Cardiac muscle cell (in vitro differentiated cells and primary cell): ENCODE measurements at places on chromosomes 3 and 15. TPM values are rescaled to one million over a fixed set of nuclear protein-coding genes. Genes with fewer than 3 reads are reported as not detected.

TAGLN3 gene
- total RNA-seq, result 1.6 and 4.2 TPM in 2 replicates

GALK2 gene
- 27.8 and 28.1 TPM in 2 replicates for total RNA-seq

SLC7A14 gene
- not detected in 2 replicates for total RNA-seq

RBM15B gene
- total RNA-seq, result 44.1 and 55.8 TPM in 2 replicates

CACNA1D gene
- total RNA-seq, result 66.7 and 159 TPM in 2 replicates

SLC41A3 gene
- total RNA-seq, result 55.1 and 68.0 TPM in 2 replicates

LRRIQ4 gene
- 0.15 TPM in 1 of 2 replicates, not detected in the other for total RNA-seq

IL12A gene
- 0.09 TPM in 1 of 2 replicates, not detected in the other for total RNA-seq

ATP2B2 gene
- 0.63 and 0.77 TPM in 2 replicates for total RNA-seq

GRCh38 chr3:170055209-170055608 is 17.4 kb downstream of the GPR160 start:
- DNase-seq, result no peak

GRCh38 chr15:74050127-74050526 is 32.2 kb downstream of the GOLGA6A start:
- no peak for DNase-seq

DNA sequence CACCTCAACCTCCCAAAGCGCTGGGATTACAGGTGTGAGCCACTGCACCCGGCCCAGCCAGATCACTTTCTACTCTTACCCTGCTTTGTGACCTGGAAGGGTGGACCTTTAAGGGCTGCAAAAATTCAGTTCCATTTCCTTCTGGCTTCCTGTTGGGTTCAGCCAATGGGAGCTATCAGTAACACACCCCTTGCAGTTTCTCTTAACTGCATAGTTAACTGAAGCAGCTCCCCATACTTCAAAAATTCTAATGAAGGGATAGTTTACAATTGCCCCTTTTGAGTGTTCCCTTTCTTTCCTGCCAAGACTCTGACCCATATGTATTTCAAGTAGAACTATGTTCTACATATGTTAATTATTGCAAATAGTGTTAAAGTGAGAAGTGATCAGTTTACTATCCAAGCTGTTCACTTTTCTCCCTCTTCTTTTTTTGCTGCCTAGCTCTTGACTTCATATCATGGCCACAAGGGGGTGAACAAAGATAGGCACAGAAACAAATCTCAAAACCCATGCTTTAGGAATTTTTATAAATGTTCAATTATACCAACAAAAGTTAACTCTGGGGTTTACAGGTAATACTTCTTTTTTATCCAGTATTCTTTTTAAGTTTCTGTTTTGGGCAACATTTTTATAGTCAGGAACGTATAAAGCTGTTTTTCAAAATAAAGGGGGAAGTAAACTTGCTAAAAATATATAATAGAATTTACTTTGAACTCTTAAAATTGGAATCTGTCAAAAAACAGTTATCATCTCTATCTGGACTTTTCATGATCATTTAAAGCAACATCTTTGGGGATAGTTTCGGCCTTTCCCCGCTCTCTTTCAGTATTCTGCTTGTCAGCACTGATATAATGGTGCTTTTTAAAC is 8.1 kb downstream of the PGBD4 start:
- peak; percentile 40 for DNase-seq

- no peak for DNase-seq
Measured at GRCh38 chr3:43366885-43367284, 80.5 kb downstream of the SNRK start.

DNA sequence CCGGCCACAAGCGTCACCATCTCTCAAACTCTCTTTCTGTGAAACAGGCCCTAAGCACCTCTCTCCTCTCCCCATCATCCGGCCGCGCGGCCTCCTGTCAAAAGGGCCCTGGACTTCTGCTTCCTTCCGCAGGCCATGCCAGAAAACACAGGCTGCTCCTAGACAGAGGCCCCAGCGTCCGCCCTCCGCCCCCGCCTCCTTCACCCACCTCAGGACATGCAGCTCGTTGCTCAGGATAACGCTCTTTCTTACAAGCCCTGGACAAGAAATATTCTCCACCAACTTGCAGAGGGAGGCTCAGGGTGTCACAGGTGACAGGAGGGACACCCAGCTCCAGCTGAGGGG is 212.0 kb downstream of the XXYLT1 start:
- DNase-seq, result no peak

- DNase-seq, result peak; percentile 11
Measured at GRCh38 chr15:98966091-98966787, 41.4 kb downstream of the PGPEP1L start.

DNA sequence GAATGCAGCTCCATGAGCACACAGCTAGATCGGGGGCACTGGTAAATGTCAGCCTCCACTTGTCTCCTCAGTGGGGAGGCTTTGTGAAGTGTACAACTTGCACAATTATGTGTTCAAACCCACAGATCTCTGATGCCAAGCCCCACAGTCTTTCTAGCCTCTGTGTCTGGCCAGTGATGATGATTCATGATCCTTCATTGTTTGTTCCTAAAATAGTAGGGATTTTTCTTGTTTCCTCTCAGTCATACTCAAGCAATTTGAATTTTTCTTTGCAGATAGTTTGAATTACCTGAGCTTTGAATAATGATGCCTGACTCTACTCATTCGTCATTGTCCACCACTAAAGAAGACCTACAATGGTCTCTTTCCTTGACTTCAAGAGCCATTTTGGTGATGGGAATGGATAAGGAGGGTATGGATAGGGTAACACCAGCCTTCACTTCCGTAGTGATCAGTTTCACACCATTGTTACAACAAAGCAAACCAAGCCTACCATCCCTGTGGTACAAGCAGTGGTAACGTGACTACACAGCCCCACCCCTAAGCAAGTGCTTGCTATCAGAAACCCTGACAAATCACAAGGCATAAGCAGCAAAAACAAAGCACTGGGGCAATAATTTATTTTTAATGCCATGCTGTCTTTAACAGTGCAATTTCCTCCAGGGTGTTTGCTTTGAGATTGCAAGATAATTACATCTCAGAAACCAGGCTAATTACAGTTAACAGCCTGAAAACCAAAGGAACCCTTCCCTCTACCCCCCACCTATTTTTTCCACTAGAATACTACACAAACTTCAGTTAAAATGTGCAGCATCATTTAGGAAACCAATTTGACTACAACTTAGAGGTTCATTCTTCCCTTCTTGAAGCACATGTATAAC is 114.1 kb upstream of the PPP2R3A start:
- no peak for DNase-seq

GRCh38 chr15:79093352-79093935 is 2.9 kb upstream of the RASGRF1 start:
- no peak for DNase-seq

DNA sequence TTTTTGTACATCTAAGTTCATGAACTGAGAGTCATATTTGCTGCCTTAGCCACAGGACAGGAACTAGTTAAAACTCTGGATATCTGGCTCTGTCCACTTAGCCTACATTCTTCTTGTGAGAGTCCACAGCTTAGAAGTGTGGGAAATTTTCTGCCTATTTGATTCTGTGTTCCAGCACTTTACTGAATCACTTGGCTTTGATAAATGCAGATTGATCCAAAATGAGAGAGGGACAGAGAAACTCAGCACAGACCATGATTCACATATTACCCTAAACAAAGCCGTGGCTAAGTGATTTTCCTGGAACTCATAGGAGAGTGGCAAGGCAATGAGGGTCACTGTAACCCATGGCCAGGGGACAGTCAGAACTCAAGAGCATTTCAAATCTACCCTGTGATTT is 87.5 kb upstream of the CADPS start:
- peak; percentile 64 for DNase-seq

DNA sequence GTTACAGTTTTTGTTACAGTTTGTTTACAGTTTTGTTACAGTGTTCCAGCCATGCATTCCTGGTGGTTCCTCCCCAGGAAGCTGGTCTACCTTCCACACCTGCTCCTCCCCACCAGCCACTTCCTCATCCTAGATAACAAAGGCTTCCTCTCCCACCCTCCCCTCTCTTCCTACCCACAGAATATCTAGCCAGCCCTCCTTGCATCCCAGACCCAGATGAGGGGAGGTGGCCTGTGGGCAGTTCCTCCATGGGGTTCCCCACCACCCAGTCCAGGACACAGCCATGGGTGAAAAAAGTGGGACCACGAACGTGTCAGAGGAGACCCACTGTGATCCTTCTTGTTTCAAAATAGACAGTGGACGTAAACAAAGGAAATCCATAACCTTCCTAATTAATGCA is 122.8 kb upstream of the ABHD17C start:
- DNase-seq, result no peak

GRCh38 chr3:30750967-30751366 is 143.5 kb downstream of the GADL1 start:
- no peak for DNase-seq

DNA sequence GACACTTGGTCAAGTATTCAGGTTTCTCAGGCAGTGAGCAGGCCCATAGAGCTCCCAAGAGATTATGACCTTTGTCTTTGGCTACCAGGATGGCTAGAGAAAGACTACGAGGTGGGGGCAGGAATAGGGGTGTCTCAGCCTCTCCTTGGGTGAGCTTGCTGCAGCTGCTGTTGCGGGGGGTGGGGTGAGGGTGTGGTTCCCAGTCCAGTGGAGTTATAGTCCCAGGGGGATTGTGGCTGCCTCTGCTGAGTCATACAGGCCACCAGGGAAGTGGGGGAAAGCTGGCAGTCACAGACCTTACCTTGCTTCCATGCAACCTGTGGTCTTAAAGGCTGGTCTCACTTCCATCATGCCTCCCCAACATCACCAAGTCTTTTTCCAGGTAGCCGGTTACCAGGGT is 31.7 kb downstream of the ATP2C1 start:
- DNase-seq, result no peak

DNA sequence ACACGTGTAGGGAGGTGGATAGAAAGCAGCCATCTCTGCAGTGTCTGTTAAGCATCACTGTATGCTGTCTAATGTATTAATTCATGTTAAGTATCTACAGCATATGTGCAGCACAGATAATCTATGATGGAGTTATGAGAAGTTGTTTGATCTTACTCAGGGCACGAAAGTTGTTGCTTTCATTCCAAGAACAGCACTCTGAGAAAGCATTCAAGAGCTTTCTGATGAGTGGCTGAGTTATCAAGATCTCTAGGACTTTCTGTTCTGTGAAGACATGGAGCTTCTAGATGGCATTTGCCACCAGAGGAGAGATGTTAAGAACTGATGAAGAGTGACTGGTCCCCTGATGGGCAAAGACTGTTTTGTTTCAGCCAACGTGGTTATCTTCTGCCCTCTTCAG is 22.6 kb upstream of the TPRG1 start:
- DNase-seq, result no peak

GRCh38 chr15:45100884-45101625 is 12.9 kb downstream of the DUOX2 start:
- no peak for DNase-seq

DNA sequence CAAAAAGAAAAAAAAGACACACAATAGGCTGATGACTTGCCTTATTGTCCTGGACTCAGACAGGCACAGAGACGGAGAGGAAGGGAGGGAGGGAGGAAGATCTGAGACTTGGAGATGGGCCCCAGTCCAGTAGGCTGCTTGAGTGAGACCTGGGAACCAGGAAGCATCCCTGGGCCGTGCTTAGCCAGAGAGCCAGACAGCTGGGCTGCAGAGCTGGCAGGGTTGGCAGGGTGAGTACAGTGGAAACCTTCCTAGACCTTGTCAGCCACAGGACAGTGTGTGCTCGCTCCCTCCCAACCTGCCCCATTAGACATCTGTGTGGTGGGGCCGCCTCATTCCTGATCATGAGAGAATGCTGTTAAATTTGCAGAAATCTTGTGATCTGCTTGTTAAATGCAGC is 107.9 kb upstream of the ALDH1A3 start:
- DNase-seq, result peak; percentile 23

DNA sequence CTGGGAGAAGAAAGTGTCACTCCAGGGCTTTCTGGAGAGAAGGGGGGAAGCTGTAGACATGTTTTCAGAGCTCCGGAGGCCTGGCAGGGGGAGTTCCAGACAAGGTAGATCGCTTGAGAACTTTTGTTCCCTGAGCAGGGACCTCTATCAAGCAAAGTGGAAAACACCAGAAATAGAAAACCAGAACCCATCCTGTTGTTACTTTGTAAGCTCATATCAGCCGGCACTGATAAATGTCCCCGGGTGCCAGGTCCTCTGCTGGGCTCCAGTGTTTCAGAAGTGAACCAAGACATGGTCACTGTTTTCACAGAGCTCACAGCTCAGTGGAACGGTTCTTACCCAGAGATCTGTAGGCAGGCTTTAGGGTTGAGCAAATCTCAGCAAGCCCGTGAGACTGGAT is 13.5 kb downstream of the HDDC3 start:
- no peak for DNase-seq

- no peak for DNase-seq
Measured at GRCh38 chr3:138938056-138938876, 8.7 kb downstream of the FOXL2 start.

DNA sequence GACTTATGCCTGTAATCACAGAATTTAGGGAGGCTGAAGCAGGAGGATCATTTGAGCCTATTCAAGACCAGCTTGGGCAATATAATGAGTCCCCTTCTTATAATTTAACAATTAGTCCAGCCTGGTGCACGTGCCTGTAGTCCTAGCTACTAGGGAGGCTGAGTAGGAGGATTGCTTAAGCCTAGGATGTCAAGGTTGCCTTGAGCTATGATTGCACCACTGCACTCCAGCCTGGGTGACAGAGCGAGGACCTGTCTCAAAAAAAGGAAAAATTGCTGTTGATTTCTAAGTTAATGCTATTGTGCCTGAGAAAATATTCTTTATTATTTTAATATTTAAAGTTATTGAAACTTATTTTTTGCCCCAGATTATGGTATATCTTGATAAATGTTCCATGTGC is 159.0 kb downstream of the NLGN1 start:
- no peak for DNase-seq

DNA sequence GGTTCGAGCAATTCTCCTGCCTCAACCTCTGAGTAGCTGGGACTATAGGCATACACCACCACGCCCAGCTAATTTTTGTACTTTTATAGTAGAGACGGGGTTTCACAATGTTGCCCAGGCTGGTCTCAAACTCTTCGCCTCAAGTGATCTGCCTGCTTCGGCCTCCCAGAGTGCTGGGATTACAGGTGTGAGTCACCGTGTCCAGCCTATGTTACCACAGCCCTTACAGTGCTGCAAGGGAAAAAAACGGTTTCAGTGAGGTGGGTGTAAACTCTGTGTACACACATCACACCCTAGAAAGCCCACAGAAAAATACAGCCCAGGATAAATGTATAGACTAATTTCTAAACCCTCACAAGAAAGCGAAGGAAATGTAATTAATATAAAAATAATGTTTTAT is 103.5 kb upstream of the AKAP13 start:
- DNase-seq, result no peak

DNA sequence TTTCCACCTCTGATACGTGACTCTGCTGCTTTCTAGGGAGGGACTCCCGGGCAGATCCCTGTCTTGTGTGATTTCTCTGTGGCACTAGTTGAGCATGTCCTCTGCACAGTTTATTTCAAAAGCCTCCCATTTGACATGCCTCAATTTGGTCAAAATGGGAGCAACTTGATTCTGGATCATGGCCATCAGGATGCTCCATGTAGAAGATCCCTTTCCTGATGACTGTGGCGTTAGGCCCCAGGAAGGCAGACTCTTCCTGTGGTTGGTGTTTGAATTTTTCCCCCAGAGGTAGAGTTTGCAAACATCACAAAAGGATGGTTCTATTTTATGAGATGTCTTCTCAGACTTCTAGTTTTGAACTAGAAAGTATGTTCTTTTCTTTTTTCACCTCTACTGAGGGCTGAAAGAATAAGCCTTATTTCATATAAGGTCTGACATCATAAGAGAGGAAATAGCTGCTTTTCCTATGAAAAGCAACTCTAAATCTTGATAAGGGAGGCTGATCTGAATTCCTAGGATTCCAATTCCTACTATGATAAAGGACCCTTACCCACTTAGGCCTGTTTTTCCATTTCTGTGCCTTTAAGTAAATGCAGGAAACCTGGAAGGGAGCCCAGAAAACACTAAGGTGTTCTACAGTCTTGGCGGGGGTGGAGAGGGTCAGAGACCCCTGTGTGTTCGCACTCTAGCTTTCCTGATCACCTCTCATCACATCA is 243.8 kb upstream of the CHRM5 start:
- peak; percentile 17 for DNase-seq

- DNase-seq, result no peak
Measured at GRCh38 chr3:178875836-178876235, 195.8 kb downstream of the ZMAT3 start.
